ENCODE measurements at places on chromosomes 1 and 21.

DNA sequence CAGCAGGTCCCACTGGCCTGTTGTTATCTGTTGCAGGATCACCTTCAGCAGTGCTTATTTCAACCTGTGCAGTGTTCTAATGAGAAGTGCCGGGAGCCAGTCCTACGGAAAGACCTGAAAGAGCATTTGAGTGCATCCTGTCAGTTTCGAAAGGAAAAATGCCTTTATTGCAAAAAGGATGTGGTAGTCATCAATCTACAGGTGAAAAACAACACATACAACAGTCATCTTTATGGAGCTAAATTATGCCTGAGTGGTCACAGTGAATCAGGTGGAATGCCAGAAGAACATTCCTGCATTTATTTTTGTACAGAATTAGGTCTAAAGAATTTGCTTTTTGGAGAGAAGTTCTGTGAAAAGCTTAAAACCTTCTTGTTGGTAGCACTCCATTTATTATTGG, 33.2 kb downstream of the TRAF5 start:
- DNase-seq = no peak

DNA sequence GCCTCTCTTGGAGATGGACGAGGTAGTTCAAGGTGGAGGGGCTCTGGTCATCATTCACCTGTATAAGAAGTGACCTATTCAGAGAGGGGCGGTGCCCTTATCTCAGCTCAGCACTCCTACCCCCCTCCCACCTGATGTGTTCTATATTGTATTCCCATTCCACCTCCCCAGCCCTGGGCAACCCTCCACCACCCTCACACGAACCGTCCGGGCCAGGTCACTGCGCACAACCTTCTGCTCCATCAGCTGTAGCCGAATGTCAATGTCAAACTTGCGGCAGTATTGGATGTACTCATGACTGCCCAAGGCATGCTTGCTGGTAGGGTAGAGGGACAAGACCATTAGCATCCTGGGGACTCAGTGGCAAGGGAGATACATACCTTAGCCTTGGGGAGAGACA, 34.3 kb downstream of the PIK3C2B start:
- no peak for DNase-seq

DNA sequence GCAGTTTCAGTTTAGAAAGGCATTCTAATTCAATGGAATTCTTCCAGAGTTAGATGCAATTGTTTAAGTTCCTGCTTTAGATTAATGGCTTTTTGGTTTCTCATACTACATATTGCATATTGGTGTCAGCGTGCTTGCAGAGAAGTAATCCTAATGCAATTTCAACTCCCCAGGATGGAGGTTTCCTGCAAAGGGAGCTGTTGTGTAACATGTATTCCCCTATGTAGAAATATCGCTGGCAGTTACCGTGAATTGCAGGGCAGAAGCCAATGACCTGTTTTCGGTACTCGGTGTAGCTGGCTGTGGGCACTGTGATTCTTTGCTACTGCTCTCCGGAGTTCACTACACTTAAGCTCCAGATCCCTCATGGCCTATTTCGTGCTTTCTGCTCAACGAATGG, 256.1 kb upstream of the PTBP2 start:
- DNase-seq = no peak

DNA sequence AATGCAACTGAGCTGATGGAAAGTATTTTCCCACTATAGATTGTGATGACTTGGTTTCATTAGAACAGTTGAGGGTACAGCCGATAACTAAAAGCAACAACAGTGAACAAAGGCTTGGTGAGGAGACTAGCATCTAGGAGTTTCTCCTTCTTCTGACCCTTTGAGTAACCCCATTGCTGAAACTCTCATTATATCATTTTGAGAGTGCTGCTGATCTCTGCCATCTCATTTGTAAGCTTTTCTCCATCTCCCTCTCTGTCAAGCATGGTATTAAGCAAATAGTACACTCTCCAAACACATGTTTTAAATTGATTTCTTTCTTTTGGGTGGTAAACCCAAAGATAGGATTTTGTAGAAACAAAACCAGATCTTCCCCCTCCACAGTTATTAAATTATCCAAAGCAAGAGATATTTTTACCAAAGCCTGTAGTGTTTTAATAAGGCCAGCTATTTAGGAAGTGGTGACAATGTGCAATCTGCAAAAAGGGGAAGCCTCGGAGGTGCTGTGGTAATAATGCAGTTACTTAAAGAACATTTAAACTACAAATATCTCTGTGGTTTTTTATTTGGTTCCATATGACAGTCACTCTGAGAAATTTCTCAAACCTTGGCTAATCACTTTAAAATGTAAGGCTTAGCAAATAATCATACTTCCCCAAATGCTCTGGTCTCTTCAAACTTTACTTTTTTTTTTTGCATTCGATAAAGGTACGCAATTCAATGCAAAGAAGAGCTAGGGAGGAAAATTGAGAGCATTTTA, 287.5 kb downstream of the HLX start:
- no peak for DNase-seq

GRCh38 chr1:39213511-39214002, 9.1 kb downstream of the MACF1 start:
- DNase-seq = no peak

DNA sequence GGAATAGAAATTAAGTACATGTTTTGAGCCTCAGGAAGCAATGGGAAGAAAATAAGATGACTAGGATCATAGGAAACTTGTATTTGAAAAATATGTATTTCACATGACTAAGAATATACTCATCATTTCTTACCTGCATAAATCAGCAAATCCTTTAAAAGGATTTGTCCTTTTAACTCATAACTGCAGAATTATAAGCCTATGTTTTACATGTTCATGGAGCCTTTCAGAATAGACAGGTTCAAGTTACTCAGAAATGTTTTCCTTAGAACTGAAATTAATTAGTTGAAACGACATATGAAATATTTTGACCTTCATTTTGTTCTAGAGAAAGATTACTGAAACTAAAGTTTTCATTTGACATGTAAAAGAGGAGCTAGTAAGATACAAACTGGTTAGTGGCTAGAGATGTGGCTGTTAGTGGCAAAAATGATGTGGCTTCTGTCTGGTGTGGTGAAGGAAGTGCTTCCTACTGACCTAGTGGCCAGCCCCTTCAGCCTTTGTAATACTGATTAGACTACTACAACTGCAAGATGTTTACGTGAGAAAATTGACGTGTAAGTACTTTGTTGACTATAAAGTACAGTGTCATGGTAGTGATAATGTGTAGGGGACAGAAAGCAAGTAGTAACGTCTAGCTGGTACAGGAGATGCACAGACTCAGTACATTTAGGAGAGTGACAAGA, 54.7 kb downstream of the PACC1 start:
- DNase-seq = no peak

- peak; percentile 57 for DNase-seq
These were observed 22.9 kb downstream of the SAMSN1 start for GRCh38 chr21:14523234-14523633.

GRCh38 chr1:46369542-46370213, 24.4 kb upstream of the FAAH start:
- DNase-seq = no peak

GRCh38 chr1:185774394-185774793, 40.2 kb downstream of the HMCN1 start:
- DNase-seq = no peak

DNA sequence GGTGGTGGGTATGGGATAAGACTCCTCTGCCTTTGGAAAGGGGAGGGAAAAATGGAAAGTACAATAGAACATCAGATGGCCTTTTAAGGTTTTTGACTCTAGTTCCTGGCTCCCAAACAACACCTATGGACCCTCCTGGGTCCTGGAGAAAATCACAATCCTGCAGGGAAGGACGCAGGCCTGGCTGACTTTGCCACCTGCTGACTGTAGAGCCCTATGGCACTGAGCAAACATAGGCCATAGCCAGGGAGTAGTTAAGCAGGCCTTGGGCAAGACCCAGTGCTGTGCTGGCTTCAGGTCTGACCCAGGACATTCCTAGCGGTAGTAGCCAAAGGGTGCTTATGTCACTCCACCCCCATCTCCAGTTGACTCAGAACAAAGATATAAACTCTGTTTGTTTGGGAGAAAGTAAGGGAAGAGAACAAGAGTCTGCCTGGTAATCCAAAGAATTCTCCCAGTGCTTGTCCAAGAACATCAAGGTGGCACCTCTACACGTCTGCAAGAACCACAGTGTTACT, 149.0 kb downstream of the SLC44A5 start:
- DNase-seq = no peak

DNA sequence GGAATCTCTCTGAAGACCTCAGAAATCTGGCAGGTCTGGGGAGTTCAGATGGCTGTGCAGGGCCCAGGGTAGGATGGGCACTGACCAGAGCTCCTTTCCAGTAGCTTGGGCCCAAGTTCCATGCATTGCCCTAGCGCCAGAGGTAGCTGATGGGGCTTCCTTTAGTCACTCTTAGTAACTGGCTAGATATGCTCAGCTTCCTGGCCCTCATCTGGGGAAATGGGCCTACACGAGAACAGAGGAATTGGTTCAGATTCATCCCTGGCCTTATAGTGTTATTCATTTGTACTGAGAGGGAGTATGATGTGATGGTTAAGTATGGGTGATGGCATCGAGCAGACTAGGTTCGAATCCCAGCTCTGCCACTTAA, 15.5 kb upstream of the PSMB2 start:
- no peak for DNase-seq

GRCh38 chr1:32273391-32274208, 18.3 kb upstream of the HDAC1 start:
- peak; percentile 82 for DNase-seq

GRCh38 chr21:20662514-20662913, 335.7 kb upstream of the NCAM2 start:
- no peak for DNase-seq

GRCh38 chr1:174266991-174267612, 107.8 kb downstream of the RABGAP1L start:
- DNase-seq = no peak

All from stimulated activated naive CD4-positive, alpha-beta T cell treated with Interleukin-2 at 50 U/mL for 16 hours (primary cell).